ENCODE measurements at places on chromosomes 4 and X. TPM values are rescaled to one million over a fixed set of nuclear protein-coding genes. Genes with fewer than 3 reads are reported as not detected.

Gene TMEM31
- not detected for total RNA-seq

Gene BCORL1
- 1.7 TPM for total RNA-seq

Gene SLC25A14
- total RNA-seq, result 6.8 TPM

Gene CLRN2
- total RNA-seq, result not detected

Gene SLIT2
- 0.13 TPM for total RNA-seq

Gene DRD5
- total RNA-seq, result not detected

Gene FAM9C
- total RNA-seq, result not detected

Gene EFHC2
- total RNA-seq, result not detected

Gene MAGEC1
- total RNA-seq, result not detected

Gene FAM149A
- 0.13 TPM for total RNA-seq

Gene TNMD
- not detected for total RNA-seq

Gene NMU
- not detected for total RNA-seq

Gene PAGE2B
- total RNA-seq, result not detected

Gene PHOX2B
- not detected for total RNA-seq

Gene ASB12
- not detected for total RNA-seq

Gene CCDC120
- total RNA-seq, result 1.6 TPM

Gene DAPP1
- total RNA-seq, result not detected
